ENCODE measurements at places on chromosomes 13 and 19. TPM values are rescaled to one million over a fixed set of nuclear protein-coding genes. Genes with fewer than 3 reads are reported as not detected.

ZNF235 gene
- 6.5 TPM for total RNA-seq

ZNF284 gene
- total RNA-seq: 2.4 TPM

LILRB5 gene
- total RNA-seq: 16.0 TPM

GPC5 gene
- 8.7 TPM for total RNA-seq

SLC17A7 gene
- total RNA-seq: 0.56 TPM

KLK11 gene
- 11.2 TPM for total RNA-seq

OR10H1 gene
- not detected for total RNA-seq

HCN2 gene
- total RNA-seq: 0.24 TPM

CXCL17 gene
- total RNA-seq: 159 TPM

ZNF790 gene
- total RNA-seq: 7.6 TPM
